Lower lobe of right lung (tissue), 2 donors: ENCODE measurements at places on chromosomes 2 and 18. TPM values are rescaled to one million over a fixed set of nuclear protein-coding genes. Genes with fewer than 3 reads are reported as not detected.

Gene CLEC4F
- total RNA-seq, result 0.71 TPM

Gene ASXL3
- 1.4 TPM for total RNA-seq

Gene POU3F3
- total RNA-seq, result not detected

Gene DYNAP
- total RNA-seq, result not detected

Gene BCL2L11
- 23.7 TPM for total RNA-seq
